ENCODE measurements at places on chromosomes 2 and 18.

GRCh38 chr2:64212346-64212745 lies 68.1 kb upstream of the PELI1 start:
- peak; percentile 45 for DNase-seq

GRCh38 chr2:53268086-53268485 lies 499.5 kb upstream of the CHAC2 start:
- DNase-seq: no peak

GRCh38 chr2:80363791-80364349 lies 59.3 kb upstream of the LRRTM1 start:
- DNase-seq: no peak

GRCh38 chr2:151771599-151772358 lies 37.5 kb upstream of the NEB start:
- no peak for DNase-seq

DNA sequence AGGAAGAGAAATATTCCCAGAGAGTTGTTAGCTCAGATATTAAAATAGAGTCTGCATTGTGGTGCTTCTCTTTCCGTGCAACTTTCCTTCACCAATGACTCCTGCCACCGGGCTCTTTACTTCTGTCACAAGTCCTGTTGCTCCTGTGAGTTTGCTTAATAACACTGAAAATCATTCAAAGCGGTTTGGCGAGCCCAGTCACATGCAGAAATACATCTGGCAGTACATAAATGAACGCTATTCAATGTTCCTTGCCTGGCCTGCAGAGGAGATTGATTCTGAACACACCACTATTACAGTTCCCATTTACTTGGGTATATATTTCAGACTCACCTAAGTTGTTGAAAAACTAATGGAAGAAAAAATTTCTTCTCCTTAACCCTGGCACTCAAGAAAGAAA lies 276.6 kb downstream of the ZNF521 start:
- DNase-seq: no peak

GRCh38 chr2:203016716-203017115 lies 2.0 kb downstream of the NBEAL1 start:
- DNase-seq: no peak

DNA sequence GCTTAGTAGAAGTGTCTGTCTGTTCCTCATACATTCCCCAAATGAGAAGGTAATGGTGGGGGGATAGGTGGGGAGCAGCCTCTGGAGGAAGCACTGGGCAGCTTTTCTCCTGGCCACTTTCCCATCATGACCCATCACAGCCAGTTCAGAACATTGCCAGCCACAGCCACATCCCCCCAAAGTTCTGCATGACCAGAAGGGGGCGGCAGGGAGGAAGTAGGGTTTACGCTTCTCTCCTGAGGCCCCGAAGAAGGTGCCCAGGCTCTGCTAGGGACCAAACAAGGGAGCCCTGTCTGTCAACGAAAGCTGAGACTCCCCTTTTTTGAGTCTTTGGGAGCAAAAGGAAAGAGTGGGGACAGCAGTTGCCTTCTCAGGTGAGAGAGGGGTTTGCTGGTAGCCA lies 7.7 kb downstream of the IGFBP5 start:
- DNase-seq: no peak

GRCh38 chr2:122203523-122203922 lies 448.1 kb downstream of the TSN start:
- DNase-seq: no peak

GRCh38 chr2:203164311-203164935 lies 74.4 kb upstream of the CYP20A1 start:
- DNase-seq: no peak

DNA sequence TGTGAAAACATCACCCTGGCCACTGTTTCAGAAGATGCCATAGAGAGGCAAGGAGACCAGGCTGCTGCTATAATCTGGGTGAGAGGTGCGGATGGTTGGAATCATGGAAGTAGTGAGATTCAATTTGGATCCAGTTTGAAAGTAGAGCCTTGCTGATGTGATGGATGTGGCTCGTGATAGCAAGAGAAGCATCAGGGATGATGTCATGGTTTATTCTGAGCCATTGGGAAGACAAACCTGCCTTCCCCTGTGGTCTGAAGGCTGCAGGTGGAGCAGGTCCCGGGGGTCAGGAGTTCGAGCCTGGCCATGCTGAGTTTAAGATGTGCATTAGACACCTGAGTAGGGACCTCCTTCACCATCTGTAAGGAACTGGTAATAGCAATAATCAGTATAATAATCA lies 49.6 kb upstream of the CHMP1B start:
- no peak for DNase-seq

DNA sequence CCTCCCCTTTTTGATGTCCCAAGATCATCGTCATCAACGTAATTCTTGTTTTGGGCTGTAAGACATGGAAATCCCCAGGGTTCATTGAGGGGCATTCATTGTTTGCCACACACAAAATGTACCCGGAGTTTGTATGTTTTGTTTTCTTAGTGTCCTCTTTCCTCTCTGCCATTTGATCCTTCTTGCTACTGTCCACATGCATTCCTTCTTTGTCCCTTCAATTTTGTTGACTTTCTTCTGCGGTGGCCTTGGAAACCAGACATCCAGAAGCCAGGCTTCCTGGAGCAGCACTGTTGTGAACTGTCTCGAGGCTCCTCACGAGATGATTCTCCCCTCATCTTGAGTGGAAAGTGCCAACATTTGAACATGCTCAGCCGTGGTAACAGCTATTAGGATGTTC lies 24.8 kb downstream of the IGFBP2 start:
- DNase-seq: no peak

DNA sequence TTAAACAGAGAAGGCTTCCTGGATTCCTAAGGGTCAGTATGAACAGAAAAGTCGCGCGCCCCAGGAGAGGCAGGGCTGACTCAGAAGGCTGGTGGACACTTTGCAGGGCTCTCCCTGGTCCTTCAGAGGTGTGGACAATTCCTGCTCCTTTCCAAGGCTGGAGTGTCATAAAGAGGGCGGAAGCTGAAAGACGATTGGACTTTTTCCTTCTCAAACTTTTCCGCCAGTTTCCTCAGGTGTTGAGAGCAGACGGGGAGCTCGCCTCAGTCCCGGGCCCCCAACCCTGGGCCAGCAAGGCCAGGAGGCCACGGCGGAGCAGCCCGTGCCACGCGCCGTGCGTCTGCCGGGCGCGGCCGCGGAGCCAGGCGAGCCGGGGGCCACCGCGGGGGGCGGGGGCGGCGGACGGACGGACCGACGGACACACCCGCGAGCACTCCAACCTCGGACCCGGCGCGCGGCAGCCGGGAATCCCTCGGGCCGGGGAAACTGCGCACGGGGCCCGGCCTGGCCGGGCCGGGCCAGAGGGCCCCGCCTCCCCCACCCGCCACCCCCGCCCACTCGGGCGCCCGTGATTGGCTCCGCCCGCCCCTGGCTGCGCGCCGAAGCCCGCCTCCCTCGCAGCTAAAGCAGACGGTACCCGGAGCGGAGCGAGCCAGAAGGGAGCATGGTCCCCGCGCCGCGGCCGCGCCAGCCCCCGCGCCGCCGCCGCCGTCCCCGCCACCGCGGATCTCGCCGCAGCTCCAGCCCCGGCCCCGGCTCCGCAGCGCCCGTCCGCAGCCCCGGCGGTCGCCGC lies at the start of gene KLHL29:
KLHL29 (plus strand) TSS at position 629 of the 793 bp plus-strand sequence. CDS start 177,018 bp downstream, outside the sequence.
- peak; percentile 70 for DNase-seq

- no peak for DNase-seq
These were observed 123.3 kb downstream of the NCK2 start for GRCh38 chr2:105868060-105868459.

GRCh38 chr2:127627740-127628571 lies 18.0 kb upstream of the GPR17 start:
- DNase-seq: no peak

DNA sequence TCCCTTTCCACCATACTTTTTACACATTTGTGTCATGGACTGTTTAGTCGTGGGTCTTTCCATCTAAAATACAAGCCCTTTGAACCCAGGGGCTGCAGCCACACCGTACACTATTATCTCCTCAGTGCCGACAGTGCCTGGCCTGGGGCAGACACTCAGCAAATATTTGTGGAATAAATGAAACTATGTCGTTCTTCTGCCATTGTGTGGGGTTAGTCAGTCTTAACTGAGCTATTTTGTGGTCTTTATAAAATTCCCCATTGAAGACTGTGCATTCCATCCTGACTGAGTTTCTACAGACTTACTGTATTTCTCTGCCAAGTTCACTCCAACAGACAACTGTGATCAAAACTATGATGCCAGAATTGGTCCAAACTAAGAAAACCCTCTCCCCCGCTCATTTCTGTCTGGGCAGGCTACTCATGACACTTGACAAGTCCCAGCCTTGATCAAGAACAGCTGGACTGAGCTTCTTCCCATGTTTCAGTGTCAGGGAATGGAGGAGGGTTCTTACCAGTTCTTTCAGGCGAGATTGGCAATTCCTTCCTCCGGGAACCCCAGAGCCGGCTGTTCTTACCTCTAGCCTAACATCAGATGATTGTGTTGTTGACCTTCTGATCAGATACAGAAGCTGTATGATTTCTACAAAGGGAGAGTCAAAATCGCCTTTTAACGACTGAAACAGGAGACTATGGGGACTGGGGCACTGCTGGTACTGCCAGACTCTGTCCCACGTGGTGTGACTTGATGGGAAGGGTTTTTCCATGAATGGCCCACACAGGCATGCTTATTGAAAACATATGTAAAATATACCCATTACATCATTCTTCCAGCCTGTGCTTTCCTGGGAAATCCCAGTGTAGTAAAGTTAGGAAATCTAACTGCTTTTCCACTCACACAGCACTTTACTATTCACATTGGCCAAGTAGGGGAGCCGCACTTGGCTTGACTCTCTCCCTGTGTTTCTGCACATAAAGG lies 77.4 kb upstream of the NPAS2 start:
- DNase-seq: no peak

GRCh38 chr2:170146784-170147183 lies 31.2 kb upstream of the MYO3B start:
- no peak for DNase-seq

- no peak for DNase-seq
These were observed 76.0 kb upstream of the KLHL14 start for GRCh38 chr18:32848826-32849225.

DNA sequence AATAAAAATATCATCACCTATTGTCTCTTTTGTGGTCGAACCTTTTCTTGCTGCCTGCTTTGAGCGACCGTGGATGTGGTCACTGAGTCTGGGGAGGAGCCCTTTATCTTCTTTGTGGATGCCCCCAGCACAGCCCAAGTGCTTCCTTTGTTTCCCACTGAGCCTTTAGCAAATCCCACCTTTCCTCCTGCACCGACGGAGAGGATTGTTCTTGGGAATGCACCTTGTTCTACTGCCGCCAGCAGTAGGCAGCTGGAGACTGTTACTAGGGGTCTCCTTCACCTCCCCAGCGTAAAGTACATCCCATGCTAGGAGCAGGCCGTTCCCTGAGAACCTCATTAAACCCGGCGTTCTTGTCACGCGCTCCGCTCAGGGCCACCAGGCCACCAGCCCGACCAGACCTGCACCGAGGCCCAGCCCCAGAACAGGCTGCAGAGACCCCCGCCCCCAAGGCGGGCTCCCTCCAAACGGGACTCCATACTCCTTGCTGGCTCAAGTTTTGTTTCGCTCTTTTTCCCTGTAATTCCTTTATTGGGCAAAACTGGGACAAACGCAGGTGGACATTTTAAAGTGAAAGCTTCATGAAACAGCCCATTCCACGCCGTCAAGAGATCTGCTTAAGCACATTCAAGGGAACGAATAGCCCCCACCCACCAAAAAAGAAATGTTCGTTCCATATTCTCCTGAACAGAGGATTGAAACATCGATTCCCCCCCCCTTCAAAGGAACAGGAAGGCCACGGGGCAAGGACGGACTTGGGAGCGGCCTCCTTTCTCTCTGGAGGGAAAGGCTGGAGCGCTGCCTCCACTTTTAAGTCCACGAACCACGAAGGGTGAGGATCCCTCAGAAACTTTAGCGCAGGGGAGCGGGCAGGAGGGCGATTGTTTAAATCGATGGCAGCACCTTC lies 1.1 kb upstream of the MAT2A start:
- DNase-seq: peak; percentile 12
